Kidney capillary endothelial cell (primary cell): ENCODE measurements at places on chromosomes 5 and 9.

DNA sequence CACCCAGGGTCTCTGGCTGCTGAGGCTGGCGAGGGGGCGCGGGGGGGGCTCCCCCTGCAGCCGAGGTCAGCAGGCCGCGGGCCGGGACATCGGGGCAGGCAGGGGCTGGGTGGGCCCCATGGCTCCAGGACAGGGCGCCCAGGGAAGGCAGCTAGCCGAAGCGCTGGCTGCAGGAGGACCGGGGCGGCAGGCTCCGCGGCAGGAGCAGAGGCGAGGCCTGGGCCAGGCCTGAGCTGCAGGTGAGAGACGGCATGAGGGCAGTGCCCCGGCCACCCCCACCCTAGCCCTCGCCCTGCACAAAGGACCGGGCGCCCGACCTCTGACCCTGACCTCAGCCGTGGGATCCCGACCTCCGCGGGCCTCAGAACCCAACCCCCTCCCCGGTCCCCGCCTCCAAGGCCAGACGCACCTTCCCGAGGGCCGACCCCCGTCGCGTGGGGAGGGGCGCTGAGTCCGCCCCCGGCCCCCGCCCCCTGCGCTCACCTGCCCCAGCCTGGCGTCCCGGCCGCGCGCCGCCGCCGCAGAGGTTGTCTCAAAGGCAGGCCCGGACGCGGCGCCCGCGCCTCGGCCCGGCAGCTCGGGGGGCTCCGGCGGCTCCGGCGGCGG lies 431 bp downstream of the RNF208 start:
- DNase-seq: no peak

DNA sequence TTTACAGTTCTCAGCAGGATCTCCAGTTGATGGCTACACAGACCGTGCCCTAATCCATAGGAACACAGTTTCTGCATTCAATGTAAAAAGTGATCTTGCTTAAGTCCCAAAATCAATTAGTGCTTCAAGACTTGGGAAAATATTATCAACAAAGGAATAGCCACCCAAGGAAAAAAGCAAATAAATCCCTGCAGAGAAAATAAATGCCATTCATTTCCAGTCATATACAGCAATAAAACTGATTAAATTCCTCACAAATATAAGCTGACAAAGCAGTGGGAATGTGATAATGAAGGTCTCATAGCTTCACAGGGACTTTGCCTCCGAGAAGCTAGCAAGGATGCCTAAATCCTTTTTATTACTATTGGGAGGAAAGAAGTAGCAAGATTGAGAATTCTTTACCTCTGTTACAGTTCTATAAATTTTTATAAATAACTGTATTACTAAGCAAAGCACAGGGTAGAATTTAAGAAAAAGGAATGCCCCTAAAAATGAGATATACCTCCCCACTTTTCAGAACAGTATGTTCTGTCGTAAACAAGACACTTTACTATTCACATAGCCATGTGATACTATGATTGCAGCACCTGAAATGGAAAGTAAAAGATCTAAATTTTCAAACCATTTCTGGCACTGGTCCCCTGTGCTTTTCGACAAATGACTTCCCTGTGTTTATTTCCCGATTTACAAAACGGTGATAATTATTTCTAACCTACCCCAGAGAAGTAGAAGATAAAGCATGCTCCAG lies 59.8 kb downstream of the ARSB start:
- no peak for DNase-seq

DNA sequence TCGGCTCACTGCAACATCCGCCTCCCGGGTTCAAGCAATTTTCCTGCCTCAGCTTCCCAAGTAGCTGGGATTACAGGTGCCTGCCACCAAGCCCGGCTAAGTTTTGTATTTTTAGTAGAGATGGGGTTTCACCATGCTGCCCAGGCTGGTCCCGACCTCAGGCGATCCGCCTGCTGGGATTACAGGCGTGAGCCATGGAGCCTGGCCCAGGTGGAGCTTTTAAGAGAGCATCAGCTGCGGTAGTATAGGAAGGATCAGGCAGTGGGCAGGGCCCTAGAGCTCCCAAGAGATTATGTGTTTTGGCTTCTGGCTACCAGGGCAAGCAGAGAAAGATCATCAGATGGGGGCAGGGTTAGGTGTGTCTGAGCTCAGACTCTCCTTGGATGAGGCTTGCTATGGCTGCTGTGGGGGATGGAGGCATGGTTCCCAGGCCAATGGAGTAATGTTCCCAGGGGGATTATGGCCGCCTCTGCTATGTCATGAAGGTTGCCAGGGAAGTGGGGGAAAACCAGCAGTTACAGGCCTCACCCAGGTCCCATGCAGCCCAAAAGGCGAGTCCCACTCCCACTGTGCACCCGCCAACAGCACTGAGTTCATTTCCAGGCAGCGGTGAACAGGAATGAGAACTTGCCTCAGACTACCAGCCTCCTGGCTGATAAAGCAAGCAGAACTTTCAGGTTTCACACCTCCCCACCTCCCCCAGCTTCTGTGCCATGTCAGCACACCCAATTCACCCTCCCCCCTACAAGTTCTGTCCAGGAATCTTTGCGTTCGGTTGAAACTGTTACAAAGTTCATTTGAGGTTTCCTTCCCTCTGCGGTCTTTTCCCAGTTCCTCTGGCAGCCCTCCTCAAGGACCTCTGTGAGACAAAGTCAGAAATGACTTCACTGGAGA lies 507.6 kb downstream of the SPATA31D1 start:
- no peak for DNase-seq

- no peak for DNase-seq
Measured at GRCh38 chr5:153779836-153780235, 258.9 kb downstream of the FAM114A2 start.

DNA sequence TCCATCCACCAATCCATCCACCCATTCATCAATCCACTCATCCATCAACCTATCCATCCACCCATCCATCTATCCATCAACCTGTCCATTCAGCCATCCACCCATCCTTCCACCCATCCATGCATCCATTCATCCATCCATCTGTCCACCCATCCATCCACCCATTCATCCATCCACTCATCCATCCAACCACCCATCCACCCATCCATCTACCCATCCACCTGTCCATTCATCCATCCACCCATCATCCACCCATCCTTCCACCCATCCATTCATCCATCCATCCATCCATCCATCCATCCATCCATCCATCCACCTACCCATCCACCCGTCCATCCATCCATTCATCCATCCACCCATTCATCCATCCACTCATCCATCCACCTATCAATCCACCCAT lies 195.8 kb downstream of the NXNL2 start:
- no peak for DNase-seq

DNA sequence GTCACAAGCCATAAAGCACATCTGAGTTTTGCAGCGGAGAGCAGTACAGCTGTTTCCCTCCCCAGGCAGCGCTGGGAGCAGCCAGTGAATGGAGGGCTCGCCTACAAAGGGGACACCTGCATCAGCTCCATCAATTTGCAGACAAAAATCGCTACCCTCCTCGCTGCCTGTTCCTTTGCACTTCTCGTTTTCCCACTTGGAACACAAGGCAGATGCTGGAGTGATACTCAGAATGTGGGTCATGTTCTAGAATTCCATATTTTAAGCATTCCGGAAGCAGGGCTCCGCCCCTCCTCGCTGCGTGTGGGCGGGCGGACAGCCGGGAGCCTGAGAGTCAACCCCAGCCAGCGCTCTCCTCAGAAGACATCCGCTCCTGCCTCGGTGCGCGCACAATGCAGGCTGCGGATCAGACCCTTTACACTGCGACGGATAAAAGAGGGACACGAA lies 92.1 kb downstream of the LMNB1 start:
- DNase-seq: peak; percentile 73

- no peak for DNase-seq
Measured at GRCh38 chr5:110045158-110045557, 355.4 kb downstream of the MAN2A1 start.

- no peak for DNase-seq
Measured at GRCh38 chr5:140340605-140341121, 5.7 kb downstream of the HBEGF start.

- DNase-seq: peak; percentile 74
Measured at GRCh38 chr9:111483858-111484571, at the start of gene ECPAS. TSS of gene ECPAS (minus strand) at chr9:111484383. CDS start at chr9:111472918, 11,465 bp downstream.

- DNase-seq: no peak
Measured at GRCh38 chr9:122248448-122248865, 16.2 kb downstream of the RBM18 start.

- DNase-seq: peak; percentile 26
Measured at GRCh38 chr5:89282554-89283510, 399.8 kb upstream of the MEF2C start.

GRCh38 chr5:135130261-135131215 lies 96.5 kb upstream of the PITX1 start:
- DNase-seq: no peak

DNA sequence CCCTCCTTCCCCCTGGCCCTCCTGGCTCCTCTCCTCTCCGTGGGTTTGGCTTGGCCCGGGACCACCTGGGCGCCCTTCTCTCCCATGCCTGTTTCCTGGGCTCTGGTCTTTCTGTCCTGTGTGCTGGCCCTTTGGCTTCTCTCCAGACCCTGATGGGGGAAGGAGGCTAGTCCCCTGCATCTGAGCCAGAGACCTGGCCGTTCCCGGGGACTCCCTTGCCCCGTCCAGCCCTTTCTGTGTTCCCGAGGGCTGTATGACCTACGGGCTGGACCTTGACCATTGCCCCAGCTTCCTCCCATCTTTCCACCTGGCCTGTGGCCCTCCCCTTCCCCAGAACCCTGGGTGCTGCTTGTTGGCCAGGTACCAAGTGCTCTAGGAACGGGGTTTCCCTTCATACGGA lies 8.4 kb downstream of the NELFB start:
- DNase-seq: no peak

DNA sequence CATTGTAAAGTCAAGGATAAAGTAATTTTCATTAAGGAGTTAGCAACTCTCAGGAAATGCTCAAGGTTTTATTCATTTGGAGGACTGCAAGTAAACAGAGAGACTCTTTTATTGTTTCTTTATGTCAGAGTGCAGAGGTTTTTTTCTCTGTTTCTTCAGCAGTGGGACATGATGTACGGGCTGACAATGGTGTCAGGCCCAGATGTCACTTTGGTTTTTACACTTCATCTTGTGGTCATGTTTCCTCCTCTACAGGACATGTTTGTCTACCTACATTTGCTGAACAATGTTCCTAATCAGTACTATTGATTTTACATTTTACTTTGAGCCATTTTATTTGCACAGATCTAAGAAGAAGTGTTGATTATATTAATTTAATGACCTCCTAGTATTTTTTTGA lies 72.8 kb upstream of the PARP8 start:
- peak; percentile 21 for DNase-seq

DNA sequence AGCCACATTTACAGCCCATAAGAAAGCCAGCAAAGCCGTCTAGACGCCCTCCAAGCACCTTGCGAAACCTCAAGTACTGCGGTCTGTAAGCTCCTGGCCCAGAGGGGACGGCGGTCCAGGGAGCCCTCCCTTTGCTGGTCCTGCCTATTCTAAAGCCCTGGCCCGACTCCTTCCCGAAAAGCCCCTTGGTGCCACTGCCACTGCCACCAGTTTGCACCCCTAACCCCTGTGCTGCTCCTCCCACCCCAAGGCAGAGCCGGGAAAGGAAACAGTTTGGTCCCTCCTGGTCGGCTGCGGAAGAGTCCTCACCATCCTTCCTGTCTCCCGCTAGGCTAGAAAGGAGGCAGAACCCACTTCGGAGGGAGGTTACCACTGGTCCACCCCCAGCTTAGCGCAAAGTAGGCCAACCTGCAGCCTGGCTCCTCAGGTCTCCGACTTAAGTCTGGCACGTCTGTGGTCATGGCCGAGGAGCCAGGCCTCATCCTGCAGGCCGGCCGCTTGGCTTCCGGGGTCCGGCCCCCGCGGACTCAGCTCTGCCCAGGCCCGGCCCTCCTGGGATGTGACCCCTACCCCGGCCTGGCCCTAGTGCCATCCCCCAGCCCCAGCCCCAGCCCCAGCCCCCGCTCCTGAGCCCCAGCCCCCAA lies 916 bp downstream of the TOR1A start:
- DNase-seq: peak; percentile 16

GRCh38 chr9:20001058-20001457 lies 212.2 kb upstream of the SLC24A2 start:
- DNase-seq: peak; percentile 24
